Activated naive CD4-positive, alpha-beta T cell treated with anti-CD3 and anti-CD28 coated beads, Interleukin-2, amount 50 U/mL, for 16 hours (primary cell): ENCODE measurements at places on chromosomes 12 and 14.

DNA sequence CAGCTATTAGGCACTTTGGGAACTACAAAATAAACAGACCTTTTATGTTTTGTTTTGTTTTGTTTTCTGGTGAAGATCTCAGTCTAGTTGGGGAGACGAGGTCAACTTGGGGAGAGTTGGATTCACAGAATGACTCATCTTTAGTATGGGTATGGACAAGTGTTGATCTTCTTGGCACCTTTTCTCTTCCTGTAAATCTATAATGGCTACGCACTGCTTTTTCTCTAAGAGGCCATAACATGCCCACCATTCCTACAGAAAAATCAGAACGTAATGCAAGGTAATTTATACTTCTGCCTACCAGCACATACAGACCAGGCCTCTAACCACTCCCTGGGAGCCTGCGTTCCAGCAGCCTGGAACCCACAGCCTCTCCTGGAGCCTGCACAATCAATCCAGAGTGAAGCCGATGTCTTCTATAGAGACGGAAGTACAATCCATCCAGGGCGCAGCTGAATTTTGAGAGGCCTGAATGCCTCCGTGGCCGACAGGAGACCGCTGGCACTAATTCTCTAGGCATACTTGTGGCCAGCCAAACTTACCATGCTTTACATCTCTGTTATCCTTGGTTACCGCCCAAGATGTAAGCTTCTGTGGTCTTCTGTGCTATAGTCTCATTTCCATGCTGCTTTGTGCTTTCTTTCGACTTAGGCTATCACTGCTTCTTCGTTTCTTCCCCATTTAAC lies 717 bp downstream of the PPHLN1 start:
- DNase-seq = no peak

GRCh38 chr14:64944041-64944440 lies 1.5 kb upstream of the GPX2 start:
- no peak for DNase-seq

DNA sequence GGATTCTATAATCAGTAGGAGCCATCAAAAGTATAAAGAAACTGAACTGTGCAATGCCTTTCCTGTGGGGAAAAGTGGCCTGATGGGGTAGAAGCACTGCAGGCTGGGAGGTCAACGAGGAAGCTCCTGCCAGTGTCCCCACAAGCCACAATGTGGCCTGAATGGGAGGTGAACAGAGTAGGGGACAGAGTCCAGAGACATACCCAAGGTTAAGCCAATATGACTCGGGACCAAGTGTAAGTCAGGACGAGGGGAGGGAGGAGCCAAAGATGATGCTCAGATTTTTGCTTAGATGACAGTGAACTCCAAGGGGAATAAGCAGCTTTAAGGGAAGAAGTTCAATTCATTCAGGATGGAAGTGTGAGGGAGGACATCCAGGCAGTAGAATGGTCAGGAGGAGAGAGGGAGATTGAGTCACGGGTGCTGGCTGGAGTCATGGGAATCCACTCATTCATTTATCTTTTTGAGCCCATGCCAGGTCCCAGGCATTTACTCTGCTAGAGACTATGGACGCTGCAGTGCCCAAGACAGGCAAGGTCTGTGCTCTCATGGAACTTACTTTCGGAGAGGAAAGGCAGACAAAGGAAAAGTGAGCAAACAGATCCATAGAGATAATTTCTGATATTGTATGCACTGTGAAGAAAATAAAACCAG lies 29.1 kb downstream of the DPF3 start:
- no peak for DNase-seq

GRCh38 chr14:98301681-98302080 lies 970.3 kb downstream of the BCL11B start:
- no peak for DNase-seq

GRCh38 chr12:69471667-69472385 lies 1.6 kb downstream of the FRS2 start:
- no peak for DNase-seq
